Right ventricle myocardium superior (tissue), 1 donor: ENCODE measurements at places on chromosomes 7 and 10.

DNA sequence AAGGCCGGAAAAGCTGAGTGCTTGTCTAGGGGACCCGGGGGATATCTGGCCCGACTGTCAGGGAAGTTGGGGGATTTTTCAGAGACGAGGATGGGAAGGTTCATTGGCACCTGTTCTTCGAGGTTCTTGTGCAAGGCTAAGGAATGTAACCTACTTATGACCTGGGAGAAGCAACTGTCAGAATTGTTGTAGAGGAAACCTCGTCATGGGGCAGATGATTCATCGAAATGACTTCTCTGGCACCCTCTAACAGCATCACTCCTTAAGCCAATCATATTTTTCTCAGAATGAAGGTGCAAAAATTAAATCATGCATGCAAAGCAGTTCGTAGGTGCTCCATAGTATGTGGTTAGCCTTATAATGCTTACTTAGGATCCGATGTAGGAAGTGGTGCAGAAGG is 58.6 kb downstream of the PLXDC2 start:
- no peak for DNase-seq

DNA sequence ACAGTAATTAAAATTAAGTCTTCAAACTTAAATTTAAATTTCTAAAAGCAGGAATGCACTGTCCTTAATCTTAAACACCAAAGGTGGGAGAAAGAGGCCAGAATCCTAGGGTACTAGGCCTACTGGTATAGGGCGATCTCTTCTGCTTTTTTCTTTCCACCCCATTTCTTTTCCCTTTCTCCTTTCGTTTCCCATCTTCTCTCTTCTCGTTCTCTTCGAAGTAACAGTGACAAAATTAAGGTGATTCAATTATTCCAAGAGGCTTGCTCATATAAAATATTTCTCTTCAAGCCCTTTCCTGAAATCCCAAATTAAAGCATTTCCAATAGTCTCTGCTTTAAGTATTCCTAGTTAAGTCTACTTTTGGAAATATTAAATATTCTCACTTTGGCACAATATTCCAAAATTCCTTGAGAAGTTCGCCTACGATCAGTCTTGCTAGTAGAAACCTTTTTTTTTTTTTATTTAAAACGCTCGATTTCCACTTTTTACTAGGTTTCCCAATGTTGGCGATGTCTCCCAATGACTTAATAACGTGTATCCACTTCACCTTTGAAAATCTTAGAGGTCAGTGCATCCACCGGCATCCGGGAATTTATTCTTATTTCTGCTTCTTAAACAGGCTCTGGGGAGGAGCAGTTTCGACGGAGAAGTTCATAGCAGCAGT is 765 bp upstream of the LCOR start:
- DNase-seq = no peak

GRCh38 chr10:34109952-34110702 is 705.0 kb downstream of the PARD3 start:
- no peak for DNase-seq

DNA sequence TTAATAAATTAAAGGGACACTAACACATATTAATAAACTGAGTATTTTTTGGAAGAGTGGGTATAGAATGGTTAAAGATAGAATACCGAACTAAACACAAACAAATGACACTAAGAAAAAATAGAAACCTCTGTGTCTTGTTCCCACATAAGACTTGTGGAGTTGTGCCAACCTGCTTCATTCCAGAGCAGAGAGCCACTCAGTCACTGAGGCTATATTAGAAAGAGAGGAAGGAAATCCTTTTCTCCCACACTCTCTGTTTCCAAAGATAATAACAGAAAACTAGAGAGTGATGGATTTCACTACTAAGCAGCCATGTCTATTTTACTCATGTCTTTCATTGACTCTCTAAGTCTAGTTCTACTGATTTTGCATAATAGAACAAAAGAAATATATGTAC is 26.0 kb downstream of the CTNNA3 start:
- no peak for DNase-seq

DNA sequence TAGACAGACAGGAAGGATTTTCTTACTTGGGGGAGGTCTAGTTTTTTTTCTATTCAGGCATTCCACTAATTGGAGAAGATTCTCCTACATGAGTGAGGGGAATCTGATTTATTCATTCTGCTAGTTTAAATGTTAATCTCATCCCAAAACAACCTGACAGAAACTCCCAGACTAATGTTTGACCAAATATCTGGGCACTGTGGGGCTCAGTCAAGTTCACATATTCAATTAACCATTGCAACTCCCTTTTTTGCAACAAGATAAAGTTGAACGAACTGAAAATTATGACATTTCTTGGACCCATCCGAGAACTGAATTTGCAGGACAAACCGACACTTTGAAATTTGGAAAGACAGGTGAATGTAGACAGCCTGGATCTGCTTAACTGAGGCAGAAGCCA is 194.4 kb upstream of the PTER start:
- DNase-seq = no peak

DNA sequence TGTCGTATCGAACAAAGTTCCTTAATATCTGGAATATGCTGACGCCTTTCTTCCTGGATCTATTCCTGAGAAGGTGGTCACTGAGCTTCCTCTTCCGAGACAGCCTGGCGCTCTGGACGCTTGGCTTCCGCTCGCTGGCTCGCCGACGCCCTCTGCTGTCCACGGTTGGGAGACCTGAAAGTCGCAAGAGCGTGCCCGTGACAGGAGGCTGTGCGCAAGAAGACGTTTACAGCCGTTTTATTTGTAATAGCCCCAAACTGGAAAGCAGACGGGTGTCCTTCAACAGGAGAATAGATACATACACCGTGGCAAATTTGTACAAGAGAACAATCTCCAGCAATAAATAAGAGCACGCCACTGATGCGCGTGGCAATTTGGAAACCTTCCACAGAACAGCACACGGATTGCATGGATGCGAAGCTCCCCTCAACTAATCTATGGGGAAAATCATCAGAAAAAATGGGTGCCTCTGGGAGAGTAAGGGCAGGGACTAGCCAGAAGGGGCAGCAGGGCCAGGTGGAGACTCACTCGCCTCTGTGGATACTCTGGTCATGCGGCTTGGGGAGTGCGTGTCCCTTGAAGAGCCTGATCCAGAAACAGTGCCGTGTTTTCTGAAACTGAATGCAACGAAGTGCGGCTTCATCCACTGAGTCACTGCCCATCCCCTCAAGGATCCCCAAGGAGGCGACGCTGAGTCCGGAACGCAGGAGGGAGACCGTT is 41.5 kb upstream of the BNIP3 start:
- peak; percentile 90 for DNase-seq

DNA sequence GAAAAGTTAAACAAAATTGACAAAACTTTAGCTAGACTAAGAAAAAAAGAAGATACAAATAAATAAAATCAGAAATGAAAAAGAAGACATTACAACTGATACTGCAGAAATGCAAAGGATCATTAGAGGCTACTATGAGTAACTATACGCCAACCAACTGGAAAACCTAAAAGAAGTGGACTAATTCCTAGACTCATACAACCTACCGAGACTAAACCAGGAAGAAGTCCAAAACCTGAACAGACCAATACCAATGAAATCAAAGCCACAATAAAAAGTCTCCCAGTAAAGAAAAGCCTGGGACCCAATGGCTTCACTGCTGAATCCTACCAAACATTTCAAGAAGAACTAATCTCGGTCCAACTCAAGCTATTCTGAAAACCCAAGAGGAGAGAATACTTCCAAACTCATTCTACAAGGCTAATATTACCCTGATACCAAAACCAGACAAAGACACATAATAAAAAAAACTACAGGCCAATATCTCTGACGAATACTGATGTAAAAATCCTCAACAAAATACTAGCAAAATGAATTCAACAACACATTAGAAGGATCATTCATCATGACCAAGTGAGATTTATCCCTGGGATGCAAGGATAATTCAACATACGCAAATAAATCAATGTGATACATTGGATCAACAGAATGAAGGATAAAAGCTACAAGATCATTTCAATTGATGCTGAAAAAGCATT is 20.3 kb downstream of the ELAPOR2 start:
- DNase-seq = no peak

GRCh38 chr10:133160826-133161471 is 930 bp downstream of the KNDC1 start:
- no peak for DNase-seq

- DNase-seq = no peak
Observed at GRCh38 chr7:126803060-126803665, 449.6 kb downstream of the GRM8 start.

DNA sequence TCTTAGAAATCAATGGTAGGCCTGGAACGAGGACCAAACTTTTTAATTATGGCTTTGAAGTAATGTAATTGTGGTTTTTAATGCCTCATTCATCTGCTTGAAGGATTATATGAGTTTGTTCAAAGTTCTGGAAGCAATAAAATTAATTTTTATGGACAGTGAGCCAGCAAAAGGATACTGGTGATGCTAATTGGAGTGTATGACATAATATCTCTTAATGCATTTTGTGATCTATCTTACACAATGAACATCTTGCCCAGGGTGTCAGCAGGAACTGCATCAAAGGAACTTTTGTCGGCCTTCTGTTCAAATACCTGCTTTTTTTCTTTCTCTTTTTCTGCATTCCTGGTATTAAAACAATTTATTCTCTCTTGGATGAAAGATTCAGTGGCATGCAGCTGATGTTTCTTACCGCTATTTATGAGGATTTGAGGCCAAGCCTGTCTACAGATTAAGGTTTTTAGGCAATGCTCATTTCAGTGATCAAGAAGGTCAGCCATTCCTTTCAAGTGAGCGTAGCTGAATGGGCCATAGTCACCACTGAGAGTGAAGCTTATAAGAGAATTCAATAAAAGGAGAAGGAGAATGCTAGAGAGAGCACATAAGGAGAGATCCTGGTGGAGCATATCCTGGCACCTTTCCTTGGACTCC is 974.8 kb downstream of the SORCS3 start:
- no peak for DNase-seq

GRCh38 chr7:5132539-5132938 is 57.5 kb upstream of the WIPI2 start:
- no peak for DNase-seq

GRCh38 chr7:127332880-127333279 is 59.6 kb downstream of the ZNF800 start:
- DNase-seq = no peak

GRCh38 chr7:157493017-157493416 is 156.2 kb downstream of the DNAJB6 start:
- peak; percentile 10 for DNase-seq

DNA sequence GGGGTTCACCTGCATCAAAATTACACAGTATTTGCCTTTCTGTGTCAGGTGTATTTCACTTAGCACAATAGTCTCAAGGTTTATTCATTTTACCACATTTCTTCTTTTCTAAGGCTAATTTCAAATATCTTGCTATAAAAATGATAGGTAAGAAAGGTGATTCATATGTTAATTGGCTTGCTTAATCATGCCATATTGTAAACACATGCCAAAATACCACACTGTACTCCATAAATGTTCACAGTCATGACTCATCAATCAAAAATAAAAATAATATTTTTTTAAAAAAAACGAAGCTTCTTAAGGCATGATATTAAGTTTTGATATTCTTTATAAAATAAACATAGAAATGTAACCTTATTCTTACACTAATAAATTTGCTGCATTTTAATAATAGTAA is 947.1 kb downstream of the GRM8 start:
- DNase-seq = no peak

DNA sequence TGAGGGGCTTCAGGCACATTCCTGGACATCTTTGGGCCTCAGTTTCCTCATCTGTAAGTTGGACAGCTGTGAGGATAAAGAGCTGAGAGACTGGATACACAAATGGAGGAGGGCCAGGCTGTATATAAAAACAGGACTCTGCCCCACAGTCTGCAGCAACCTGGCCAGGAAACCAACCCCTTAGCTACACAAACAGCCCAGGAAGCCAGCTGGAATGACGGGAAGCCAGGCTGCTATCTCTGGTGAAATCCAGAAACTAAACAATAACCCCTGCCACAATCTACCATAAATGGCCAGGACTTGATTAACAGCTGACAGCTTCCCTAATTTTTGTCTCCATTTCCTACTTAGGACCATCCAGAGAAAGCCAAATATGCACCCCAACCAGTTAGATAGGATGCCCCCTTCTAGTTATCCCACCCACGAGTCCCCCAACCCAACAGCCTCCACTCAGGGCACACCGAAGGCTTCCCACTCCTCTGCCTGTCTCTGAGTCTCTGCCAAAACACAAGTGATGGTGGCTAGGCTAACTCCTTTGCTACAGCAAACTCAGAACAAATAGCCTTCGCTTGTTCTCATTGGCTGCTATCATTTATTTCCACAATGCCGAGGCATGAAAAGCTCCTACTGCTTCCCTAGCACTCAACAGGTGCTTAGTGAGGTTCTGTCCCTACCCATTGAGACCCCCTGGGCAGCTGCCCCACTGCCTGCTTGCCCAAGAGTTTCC is 110.0 kb upstream of the TCF7L2 start:
- no peak for DNase-seq

- no peak for DNase-seq
Observed at GRCh38 chr7:45898222-45898621, 9.9 kb downstream of the IGFBP1 start.

GRCh38 chr7:96061009-96061408 is 260.9 kb downstream of the SLC25A13 start:
- DNase-seq = no peak

DNA sequence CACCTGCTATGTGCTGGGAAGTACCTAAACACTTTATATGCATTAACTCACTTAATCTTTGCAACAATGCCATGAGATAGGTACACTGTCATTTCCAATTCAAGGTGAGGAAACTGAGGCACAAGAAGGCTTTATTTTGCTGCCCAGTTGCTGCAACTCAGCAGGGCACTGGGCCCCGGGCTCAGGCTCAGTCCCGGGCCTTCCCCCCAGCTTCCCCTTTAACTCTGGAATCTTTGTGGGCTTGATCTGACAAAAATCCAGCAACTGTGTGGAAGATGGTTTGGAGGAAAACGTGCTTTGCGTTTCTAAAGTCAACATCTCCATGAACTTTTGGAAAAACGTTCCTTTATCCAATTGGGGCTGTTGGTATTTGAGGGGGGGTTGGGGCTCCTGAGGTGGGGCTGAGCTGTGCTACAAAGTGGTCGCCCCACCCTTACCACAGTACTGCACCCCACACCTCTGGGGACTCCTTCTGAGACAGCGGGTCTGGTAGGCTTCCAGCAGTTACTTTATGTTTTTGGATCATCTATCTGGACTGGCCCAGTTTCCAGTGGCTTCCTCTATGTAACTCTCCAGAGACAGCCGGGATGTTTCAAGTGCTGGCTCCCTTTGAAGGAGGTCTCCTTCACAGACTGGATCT is 40.5 kb upstream of the CAMK1D start:
- DNase-seq = no peak
